ENCODE measurements at places on chromosomes 4 and X.

- no peak for DNase-seq
These were observed 112.6 kb downstream of the GLRA2 start for GRCh38 chrX:14641681-14642655.

- no peak for DNase-seq
These were observed 41.2 kb downstream of the DCLK2 start for GRCh38 chr4:150119492-150119891.

DNA sequence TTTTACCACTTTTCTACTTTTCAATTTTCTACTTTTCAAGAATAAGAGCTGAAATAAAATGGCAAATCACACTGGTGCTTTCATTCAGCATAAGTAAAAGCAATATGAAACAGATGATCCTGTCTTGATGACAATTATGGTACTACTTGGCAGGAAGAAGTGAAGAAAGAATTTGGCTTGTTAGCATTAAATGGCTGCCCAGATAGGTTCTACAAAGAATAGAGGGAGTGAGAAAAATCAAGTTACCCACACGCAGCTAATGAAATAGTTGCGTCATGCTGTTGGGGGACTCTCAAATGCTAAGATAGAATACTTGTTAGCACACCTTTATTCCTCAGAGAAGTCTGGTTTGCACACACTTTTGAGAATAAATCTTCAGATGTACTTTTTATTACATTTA lies 12.5 kb upstream of the LCORL start:
- DNase-seq, result no peak

GRCh38 chrX:72409993-72410392 lies 104.3 kb upstream of the CITED1 start:
- no peak for DNase-seq

DNA sequence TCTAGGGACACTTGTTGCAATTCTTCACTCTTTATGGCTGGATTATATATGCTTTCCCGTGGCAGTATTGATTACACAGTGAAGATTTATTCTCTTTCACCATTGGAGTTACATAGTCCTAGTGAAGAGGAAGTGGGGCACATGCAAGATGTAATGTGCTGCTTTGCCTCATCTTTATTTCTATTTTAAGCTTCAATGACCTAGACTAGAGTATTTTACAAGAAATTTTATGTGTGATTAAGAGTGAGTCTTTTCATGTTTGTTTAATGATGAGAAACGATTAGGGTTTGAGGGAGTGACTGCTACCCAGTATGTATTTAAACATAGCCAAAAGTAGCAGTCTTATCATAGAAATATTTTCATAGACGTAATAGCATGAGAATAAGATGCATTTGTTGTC lies 30.8 kb downstream of the DIAPH2 start:
- DNase-seq, result no peak

- no peak for DNase-seq
These were observed 33.8 kb upstream of the SLIT2 start for GRCh38 chr4:20217951-20218350.

DNA sequence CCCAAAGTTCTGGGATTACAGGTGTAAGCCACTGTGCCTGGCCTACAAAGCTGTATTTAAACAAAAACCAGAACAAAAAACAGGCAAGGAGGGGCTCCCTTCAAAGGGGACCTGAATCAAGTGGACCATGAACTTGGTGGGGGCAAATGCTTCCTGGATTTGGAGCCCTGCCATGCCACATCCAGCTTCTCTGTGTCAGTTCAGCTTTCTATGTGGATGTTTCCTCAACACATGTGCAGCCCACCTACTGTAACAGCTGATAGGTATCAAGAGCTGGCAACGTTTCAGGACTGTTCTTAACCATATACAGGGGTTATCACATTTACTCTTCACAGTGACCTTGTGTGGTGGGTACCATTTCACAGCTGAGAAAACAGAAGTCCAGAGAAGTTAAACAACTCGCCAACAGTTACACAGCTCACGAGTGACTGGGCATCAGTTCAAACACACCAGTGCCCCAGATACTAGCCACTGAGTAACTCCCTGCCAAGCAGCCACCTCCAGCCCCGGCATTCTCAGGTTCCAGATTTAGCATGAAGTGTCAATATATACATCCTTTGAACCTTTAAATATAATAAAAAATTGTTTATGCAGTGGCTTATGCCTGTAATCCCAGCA lies 7.5 kb downstream of the GPR143 start:
- peak; percentile 26 for DNase-seq

- DNase-seq, result no peak
These were observed 187.0 kb downstream of the AFAP1 start for GRCh38 chr4:7752649-7753048.

- DNase-seq, result no peak
These were observed 5.5 kb upstream of the PHF8 start for GRCh38 chrX:54049801-54050200.

GRCh38 chr4:2159931-2160330 lies 82.0 kb downstream of the HAUS3 start:
- no peak for DNase-seq

DNA sequence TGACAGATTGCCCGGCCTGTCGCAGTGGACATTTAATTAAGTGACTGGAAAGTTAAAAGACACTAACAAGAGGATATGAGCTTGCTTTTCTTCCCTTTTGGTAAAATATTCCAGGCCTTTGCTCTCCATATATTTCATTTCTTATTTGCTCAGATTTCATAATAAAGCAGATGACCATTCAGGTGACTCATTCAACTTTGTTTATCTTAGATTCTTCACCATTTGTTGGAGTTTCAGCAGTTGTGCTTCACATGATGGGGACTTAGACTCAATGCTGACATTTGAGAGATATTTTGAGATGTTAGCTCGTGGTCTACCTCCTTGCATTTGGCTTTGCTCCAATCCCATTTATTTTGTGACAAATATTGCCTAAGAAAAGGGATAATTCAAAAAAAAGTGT lies 312.2 kb downstream of the ARHGAP24 start:
- DNase-seq, result no peak

- no peak for DNase-seq
These were observed 81.3 kb downstream of the STOX2 start for GRCh38 chr4:183986291-183986970.

- DNase-seq, result peak; percentile 17
These were observed 83.8 kb upstream of the ZIC3 start for GRCh38 chrX:137482136-137482535.

DNA sequence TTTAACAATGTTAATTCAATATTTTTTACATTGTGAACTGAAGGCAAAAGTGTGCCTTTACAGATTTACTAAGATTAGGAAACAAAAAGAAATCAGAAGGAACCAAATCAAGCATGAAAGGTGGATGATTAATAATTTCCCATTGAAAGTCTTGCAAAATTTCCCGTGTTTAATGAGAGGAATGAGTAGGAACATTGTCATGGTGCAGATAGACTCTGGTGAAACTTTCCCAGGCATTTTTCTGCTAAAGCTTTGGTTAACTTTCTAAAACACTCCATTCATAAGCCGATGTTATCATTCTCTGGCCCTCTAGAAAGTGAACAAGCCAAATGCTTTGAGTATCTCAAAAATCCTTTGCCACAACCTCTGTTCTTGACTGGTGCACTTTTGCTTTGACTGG lies 1522.8 kb upstream of the PABPC4L start:
- DNase-seq, result no peak

GRCh38 chr4:41538887-41539498 lies 1.0 kb downstream of the LIMCH1 start:
- no peak for DNase-seq

DNA sequence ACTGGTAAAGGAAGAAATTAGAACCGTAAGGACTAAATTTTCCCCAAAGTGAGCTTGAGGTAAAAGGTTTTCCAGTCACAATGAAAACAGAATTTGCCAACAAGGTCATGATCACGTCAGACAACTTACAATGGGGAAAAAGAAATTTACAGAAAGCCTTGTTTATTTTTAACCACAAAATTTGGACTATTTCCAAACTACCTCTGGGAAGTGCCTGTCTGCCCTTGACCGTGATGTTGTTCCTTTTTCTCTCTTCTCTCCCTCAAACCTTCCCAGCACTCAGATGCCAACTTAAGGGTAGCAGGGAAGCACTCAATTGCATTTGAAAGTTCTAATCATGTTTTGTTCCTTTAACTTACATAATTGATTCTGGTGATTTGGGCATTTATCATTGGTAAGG lies 32.5 kb downstream of the MEPE start:
- DNase-seq, result no peak

GRCh38 chrX:106951230-106951629 lies 31.0 kb downstream of the CLDN2 start:
- DNase-seq, result no peak

DNA sequence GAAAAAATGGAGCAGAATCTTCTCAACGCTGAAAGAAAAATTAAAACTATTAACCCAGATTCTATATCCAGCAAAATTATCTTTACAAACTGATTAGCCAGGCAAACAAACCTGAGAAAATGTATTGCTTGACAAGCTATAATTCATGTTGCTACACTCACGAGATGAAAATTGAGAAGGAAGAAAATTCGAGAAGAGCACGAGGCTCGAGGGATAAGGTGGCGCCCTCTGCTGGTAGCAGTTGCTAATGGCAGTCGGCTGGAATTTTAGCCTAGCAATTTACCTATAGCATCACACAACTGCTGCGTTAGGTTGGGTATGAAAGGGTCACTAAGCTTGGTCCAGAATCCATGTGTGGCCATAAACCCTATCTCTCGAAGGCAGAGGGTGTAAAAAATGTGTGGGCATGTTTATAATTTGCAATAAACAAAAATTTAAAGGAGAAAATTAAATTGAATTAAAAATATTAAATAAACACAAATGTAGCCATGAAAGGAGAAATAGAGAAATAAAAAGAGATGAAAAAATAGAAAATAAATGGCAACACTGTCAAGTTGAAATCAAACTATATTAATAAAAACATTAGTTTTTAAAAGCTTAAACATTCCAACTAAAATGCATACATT lies 126.6 kb downstream of the PPP4R3C start:
- peak; percentile 56 for DNase-seq

- DNase-seq, result no peak
These were observed 31.6 kb upstream of the LSM6 start for GRCh38 chr4:146143888-146144287.

DNA sequence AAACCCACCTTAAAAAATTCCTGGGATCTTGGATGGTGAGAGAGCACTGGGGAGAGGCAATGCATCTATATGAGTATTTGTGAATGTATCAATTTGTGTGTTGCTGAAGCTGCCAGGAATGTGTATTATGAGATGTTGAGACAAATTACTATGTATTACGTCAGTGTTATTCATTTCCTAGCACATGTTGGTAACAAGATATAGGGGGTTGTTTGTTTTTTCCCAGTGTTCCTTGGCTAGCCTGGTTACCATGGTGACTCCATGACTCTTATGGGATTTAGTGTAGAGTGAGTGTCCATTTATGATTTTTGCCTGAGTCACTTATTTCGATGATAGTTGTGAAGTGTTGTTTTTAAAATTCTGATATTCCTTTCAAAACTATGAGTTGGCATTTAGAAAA lies 65.6 kb downstream of the RAB40A start:
- no peak for DNase-seq

DNA sequence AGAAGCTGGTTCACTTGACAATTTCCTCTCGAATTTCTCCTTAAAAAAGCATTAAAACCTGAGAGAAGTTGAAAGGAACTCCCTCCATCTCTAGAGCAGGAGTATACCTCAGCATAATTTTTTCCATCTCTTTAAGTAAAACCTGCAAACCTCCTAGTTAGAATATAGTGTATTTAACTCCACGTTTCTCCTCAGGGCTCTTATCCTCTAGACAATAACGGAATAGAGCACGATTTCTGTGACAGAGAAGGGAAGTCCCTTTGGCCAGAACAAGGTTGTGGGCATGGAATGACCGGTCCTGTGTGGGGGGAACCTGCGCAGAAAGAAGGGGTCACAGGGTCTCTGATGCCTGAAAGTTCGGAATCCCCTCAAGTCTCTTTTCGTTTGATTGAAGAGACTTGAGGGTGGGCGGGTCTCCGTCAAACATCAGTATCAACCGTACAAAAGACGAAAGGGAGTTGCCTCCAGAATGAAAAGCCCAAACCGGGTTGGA lies 697 bp downstream of the ZNF280C start:
- DNase-seq, result no peak

GRCh38 chr4:24169956-24170355 lies 280.1 kb upstream of the PPARGC1A start:
- no peak for DNase-seq

GRCh38 chr4:127139788-127140286 lies 492.9 kb upstream of the INTU start:
- no peak for DNase-seq

Measured in body of pancreas (tissue), 4 donors.